ENCODE measurements at places on chromosomes 5 and 9.

DNA sequence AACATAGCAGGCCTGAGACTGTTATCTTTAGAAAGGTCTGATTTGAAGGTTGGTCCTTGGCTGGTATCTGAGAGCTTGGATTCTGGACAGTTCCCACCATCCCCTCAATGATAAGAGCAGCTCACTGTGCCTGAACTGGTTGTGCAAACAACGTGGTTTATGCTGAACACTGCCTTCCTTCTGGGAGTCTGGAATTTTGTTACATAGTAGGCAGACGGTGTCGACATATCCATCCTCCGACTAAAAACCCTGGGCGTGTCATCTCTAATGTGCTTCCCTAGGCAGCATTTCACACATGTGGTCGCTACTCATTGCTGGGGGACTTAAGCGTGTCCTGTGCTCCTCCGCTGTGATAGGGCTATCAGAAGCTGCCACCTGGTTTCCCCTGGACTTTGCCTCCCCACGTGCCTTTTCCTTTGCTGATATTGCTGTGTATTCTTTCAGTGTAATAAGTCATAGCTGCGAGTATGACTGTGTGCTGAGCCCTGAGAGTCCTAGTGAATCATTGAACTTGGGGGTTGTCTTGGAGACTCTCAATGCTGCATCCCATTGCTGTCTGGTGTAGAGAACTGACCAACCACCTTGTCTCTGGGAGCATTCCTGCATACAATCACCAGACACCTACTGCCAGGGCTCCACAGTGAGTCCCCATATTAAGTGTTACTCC lies 119.1 kb upstream of the TBC1D2 start:
- no peak for DNase-seq

DNA sequence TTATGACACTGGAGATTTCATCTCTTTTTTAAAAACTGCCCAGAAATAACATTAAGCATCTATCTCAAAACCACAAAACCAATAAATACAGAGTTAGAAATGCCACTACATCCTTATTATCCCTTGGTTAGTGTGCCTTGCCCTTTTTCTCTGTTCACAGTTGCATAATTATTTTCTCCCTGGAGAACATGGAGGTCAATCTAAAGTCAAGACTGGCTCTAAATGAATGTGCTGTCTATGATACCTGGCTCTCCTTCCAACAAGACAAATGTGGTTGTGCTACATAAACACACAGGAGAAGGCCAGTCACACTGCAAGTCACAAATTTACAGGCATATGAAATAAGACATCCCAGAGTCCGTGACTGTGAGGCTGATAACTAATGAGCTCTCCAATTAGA lies 2.8 kb downstream of the FBN2 start:
- no peak for DNase-seq

DNA sequence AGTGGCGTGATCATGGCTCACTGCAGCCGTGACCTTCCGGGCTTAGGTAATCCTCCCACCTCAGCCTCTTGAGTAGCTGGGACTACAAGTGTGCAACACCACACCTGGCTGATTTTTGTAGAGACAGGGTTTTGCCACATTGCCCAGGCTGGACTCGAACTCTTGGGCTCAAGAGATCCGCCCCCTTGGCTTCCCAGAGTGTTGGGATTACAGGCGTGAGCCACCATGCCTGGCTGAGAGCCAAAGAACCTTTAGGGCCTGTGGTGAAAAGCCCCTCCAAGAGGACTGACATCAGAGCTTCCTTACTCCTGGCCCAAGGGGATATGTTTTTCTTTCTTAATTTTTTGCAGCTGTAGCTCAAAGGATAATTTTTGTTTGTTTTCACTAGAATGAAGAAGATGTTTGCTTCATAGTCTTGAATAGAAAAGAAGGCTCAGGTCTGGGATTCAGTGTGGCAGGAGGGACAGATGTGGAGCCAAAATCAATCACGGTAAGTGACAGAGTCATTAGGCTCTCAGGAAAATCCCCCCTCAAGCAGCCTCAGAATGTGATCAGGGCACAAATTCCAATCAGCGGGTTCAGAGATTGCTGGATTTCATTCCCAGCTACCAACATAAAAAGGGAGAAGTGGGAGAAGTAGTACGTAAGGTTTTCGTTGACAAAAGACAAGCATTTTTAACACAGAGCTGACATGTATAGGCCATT lies 77.1 kb downstream of the GOLPH3 start:
- no peak for DNase-seq

DNA sequence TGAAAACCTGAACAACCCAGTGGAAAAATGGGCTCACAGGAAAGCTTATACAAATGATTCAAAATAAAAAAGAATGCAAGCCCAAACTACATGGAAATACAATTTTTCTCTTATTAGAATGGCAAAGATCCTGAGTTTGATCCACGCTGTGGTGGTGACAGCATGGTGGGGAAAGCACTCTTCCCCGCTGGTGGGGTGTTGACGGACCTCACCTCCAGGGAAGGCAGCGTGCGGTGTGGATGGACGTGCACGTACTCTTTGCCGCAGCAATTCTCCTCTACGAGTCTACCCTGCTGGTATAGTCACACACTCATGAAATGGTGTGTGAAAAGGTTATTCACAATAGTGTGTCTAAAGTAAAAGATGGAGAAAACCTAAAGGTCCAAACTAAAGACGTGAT lies 5.9 kb upstream of the ZFP62 start:
- DNase-seq = no peak

GRCh38 chr5:135867599-135867998 lies 28.0 kb downstream of the IL9 start:
- DNase-seq = no peak

- DNase-seq = no peak
Measured at GRCh38 chr9:113646946-113647914, 183.7 kb downstream of the RGS3 start.

GRCh38 chr5:137758121-137758520 lies 4.0 kb upstream of the HNRNPA0 start:
- no peak for DNase-seq

- no peak for DNase-seq
Measured at GRCh38 chr5:178383919-178384815, 151.6 kb upstream of the PHYKPL start.

- peak; percentile 12 for DNase-seq
Measured at GRCh38 chr9:133460405-133461175, 812 bp downstream of the CACFD1 start.

GRCh38 chr9:108382310-108382709 lies 473.5 kb downstream of the ACTL7B start:
- DNase-seq = no peak

DNA sequence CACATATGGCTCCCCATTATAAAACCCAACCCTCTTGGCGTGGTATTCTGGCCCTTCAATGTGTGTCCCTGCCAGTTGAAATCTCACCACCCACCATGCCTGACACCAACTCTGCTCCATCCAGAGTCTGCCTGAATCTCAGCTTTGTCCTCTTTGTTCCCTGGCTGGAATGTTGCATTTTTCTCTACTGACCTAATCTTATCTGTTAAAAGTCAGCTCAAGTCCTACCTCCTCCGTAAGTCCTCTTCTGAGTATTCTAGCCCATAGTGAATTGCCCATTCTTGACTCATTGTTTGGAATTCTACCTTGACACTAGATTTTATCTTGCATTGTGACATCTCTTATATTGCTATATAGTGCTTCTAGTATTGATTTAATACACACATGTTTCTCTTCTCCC lies 207.1 kb upstream of the VLDLR start:
- DNase-seq = no peak

- DNase-seq = no peak
Measured at GRCh38 chr5:90472783-90473395, 1.7 kb downstream of the MBLAC2 start.

- no peak for DNase-seq
Measured at GRCh38 chr5:57693488-57694305, 211.1 kb upstream of the ACTBL2 start.

GRCh38 chr9:135065151-135065550 lies 22.3 kb upstream of the OLFM1 start:
- no peak for DNase-seq

All from activated CD4-positive, alpha-beta T cell treated with anti-CD3 and anti-CD28 coated beads, Interleukin-2, amount 50 U/mL, for 48 hours (primary cell).